Stimulated activated CD4-positive, alpha-beta T cell treated with anti-CD3 and anti-CD28 coated beads, Interleukin-12 subunit alpha, Interleukin-12 subunit beta, amount 100 ng/mL, for 4 hours (primary cell): ENCODE measurements at places on chromosomes 4 and X.

GRCh38 chrX:148270499-148270898, 229.9 kb upstream of the AFF2 start:
- DNase-seq: no peak

- no peak for DNase-seq
Measured at GRCh38 chr4:87843936-87844335, 11.2 kb downstream of the MEPE start.

- no peak for DNase-seq
Measured at GRCh38 chr4:77927991-77928925, 65.6 kb downstream of the MRPL1 start.

- no peak for DNase-seq
Measured at GRCh38 chrX:21438792-21439191, 64.6 kb downstream of the CNKSR2 start.

- DNase-seq: no peak
Measured at GRCh38 chr4:117478702-117479101, 393.3 kb upstream of the TRAM1L1 start.

- DNase-seq: no peak
Measured at GRCh38 chr4:163048447-163048846, 118.2 kb downstream of the NAF1 start.

DNA sequence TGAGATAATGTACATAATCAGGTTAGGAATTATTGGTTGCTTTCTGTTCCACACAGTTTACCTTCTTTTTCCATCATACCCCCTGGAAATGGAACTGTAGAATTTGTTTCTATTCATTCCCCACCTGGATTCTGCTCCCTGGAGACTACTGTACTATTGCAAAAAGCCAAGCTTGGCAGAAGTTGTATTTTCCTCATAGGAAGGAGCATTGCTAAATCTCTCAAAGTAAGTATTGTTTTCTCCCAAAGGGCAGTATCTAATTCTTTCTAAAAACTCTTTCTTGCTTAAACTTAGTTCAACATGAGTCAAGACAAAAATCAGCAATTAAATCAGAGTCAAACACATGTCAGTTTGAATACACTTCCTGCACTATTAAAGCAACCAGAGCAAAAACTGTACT, 136.2 kb downstream of the CDS1 start:
- DNase-seq: no peak

- DNase-seq: no peak
Measured at GRCh38 chr4:5976921-5977320, 41.3 kb downstream of the C4orf50 start.

- no peak for DNase-seq
Measured at GRCh38 chr4:186685767-186686183, 37.9 kb downstream of the FAT1 start.

DNA sequence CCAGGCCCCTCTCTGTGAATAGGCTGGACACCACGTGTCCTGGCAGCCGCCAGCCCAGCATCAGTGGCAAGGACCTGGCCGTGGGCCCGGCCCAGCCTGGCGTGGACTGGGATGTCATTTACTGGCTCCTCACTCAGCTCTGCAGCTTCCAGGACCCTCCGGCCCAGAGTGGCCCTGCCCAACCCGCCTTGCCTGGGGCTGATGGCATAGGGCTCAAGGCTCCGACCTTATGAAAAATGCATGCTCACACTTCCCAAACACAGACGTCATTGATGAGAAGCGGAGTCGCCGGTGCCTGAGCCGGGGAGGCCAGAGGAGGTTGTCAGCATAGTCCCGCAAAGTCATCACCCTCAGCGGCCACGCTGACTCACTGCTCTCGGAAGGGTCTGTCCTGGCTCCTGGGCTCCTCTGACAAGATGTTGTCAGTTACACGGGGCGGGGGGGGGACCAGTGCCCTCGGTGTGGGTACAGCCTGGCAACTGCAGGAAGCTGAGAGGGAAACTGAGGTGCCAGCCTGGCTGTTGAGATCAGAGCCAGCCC, 14.3 kb downstream of the CFAP99 start:
- no peak for DNase-seq

DNA sequence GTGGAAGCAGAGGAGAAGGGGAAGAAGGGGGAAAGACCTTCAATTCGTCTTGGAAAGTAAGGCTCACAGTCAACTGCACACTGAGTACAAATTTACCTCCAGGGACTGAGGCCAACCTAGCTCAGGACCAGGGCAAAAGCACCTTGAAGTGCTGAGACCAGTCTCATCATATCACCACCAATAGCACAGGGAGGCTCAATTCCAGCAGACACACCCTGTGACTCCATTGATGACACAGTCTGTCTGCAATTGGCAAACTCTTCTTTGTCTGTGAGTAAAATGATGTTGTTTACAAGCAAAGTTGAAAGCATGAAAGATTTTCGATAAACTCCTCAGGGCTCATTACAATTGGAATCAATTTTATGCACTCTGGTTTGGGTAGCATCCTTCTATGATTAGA, 32.3 kb downstream of the TRIML1 start:
- DNase-seq: no peak

DNA sequence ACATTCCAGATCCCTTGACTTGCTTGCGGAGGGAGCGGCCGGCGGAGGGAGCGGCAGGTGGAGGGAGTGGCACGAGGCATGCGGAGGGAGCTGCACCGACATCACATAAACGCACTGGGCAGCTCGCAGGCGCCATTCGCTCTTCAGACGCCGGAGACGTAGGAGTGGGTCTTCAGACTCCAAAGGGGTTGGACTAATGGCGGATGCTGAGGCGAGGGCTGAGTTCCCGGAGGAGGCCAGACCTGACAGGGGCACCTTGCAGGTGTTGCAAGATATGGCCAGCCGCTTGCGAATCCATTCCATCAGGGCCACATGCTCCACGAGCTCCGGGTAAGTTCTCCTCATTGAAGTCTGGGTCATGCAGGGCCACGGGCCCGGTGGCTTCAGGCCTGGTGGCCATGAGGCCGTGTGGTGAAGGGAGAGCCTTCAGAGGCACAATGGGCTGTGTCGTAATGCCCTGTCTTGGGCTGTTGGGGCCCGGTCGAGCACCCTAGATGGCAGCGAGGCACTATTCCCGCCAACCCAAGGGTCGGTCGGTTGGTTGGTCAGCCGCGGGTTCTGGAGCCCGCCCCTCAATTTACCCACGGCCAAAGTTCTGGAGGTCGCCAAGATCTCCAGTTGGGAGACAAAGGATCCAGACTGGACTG, at the start of gene TKTL1:
Gene TKTL1, plus strand, starts transcription at position 132 of the 647 bp plus-strand sequence. Its CDS starts 65 bp downstream, at position 197.
- no peak for DNase-seq

DNA sequence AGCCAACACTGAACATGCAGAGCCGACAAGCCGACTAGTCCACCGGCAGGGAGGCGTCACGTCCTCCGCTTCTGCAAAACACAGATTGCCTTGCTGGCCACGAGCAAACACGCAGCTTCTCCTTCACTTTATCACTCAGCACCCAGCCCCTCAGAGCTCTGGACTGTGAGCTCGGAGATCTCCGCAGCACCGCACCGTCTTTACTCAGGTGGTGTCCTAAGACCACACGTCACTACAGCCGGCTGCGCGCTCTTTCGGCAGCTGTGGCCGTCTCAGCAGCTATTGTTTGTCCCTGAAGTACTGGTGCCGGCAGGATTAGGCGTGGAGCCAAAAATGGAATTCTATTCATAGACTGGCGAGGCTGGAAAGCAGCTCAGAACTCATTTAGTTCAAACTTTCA, 72.0 kb downstream of the FAT1 start:
- no peak for DNase-seq

DNA sequence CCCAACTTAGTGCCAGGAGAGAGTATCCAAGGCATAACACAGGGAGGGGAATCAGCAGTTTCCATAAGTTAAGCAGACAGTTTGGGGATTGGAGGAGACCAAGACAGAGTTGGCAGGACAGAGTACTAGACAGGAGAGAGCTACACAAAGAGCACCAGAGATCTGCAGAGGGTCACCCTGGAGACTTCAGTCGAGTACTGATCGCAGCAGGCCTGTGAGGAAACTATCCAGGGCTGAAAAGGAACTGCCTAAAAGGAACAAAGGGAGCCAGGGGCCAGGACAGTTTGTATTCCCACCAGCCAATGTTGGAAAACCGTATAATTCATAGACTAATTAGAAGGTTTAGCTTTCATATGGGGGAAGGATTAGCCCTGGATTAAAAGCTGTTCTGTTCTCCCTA, 80.6 kb upstream of the ENPP6 start:
- no peak for DNase-seq

GRCh38 chrX:71227370-71228062, 4.5 kb downstream of the GJB1 start:
- no peak for DNase-seq

- no peak for DNase-seq
Measured at GRCh38 chr4:184417802-184418511, 56.4 kb downstream of the IRF2 start.
